ENCODE measurements at places on chromosomes 16 and 17. TPM values are rescaled to one million over a fixed set of nuclear protein-coding genes. Genes with fewer than 3 reads are reported as not detected.

DNA sequence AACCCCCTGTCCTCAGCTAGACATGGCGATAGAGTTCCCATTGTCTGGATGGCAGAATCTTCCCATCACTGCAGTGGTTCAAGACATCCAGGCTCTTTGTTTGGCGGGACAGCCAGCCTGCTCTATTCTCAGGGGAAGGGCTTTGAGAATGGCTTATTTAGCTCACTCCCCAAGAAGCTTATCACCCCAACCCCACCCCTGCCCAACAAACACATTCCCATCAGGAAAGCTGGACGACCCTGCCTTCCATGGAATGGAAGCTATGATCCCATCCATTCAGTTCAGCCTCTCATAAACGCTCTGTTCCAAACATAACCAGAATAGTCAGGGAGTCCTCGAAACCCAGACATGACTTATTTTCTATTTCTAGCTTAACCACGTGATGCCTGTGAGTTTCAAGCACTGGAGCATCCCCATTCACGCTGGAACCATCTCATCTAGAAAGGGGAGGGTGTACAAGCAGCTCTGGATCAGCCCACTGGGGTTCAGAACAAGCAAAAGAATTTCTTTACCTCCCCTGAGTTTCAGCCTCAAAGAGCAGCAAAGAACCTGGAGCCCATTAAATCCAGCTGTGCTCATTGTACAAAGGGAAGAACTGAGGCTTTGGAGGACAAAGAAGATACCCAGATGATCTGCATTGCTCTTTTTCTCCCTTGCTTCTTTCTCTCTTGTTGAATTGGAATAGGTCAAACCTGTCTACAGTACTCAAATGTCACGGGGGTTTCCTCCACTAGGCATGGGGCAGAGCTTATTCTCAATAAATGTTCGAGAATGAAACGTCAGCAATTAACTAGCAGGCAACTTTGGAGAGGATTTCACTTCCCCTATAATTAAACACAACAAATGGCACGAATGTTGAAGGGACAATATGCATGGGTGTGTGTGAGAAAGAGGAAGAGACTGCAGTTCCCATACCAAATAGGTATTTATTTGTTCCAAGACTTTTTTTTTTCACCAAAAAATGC is 93.1 kb downstream of the XYLT1 start:
- no peaks in the 10 kb centered on the region for H3K4me1 ChIP-seq
- no peaks in the 10 kb centered on the region for H3K36me3 ChIP-seq
- H3K4me3 ChIP-seq, result no peak overlapping the region

DNA sequence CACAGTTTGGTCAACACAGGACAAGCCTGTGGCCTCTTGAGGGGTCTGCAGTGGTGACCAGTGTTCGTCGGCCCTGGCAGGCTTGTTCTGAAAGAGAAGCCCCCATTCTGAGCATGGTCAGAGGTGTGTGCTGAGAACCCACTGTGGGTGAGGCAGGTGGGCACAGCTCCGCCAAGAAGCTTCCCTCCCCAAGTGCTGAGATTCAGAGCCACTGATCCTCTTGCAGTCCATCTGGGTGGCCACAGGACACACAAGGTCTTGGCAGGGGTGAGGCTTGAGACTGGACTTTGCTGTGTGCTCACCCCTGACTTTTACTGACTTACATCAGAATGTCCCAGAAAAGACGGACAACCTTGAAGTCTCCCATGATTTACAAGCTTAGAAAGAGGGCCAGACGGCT is 18.7 kb downstream of the MPRIP start:
- peaks cover 8% of the 10 kb centered on the region for H3K36me3 ChIP-seq
- H3K4me3 ChIP-seq, result no peak overlapping the region
- no peaks in the 10 kb centered on the region for H3K27me3 ChIP-seq
- no peak for DNase-seq

GRCh38 chr16:9996221-9996620 is 186.0 kb downstream of the GRIN2A start:
- no peaks in the 10 kb centered on the region for H3K36me3 ChIP-seq
- H3K4me3 ChIP-seq, result no peak overlapping the region
- H3K27ac ChIP-seq, result no peak overlapping the region
- DNase-seq, result no peak
- peaks cover 3% of the 10 kb centered on the region for H3K27me3 ChIP-seq
- H3K4me1 ChIP-seq, result no peaks in the 10 kb centered on the region

GRCh38 chr16:69793526-69793925 is 31.4 kb downstream of the WWP2 start:
- no peaks in the 10 kb centered on the region for H3K4me1 ChIP-seq
- H3K27ac ChIP-seq, result no peak overlapping the region
- no peak overlapping the region for H3K4me3 ChIP-seq
- no peak for DNase-seq
- no peaks in the 10 kb centered on the region for H3K27me3 ChIP-seq

SULT1A4 gene
- 7.2 TPM for total RNA-seq

DNA sequence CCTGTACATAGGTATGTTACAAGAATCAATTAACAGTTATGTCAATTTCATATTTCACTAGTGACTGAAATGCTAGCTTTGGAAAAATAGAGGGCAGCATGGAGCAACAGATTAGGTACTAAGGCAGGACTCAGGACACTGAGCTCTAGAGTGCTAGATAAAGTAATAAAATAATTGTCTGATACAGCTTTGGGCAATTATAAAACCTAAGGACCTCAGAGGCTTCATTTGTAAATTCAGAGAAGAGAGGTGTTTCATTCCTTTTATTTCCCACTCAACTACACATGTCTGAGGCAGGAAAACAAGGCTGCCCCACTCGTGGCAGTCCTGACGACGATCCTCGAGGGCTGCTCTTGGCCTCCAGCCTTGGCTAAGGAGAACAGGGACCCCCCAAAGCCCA is 81.5 kb downstream of the CA4 start:
- H3K27ac ChIP-seq, result no peak overlapping the region
- no peak overlapping the region for H3K4me3 ChIP-seq
- no peaks in the 10 kb centered on the region for H3K27me3 ChIP-seq
- no peaks in the 10 kb centered on the region for H3K4me1 ChIP-seq

- no peaks in the 10 kb centered on the region for H3K27me3 ChIP-seq
- peaks cover 29% of the 10 kb centered on the region for H3K4me1 ChIP-seq
- no peak overlapping the region for H3K4me3 ChIP-seq
These were observed 10.6 kb upstream of the CD300A start for GRCh38 chr17:74455821-74456220.

- H3K27ac ChIP-seq, result no peak overlapping the region
- no peaks in the 10 kb centered on the region for H3K27me3 ChIP-seq
- no peaks in the 10 kb centered on the region for H3K36me3 ChIP-seq
- DNase-seq, result no peak
- no peak overlapping the region for H3K4me3 ChIP-seq
These were observed 3.6 kb upstream of the HIC1 start for GRCh38 chr17:2051061-2051932.

- DNase-seq, result no peak
- no peak overlapping the region for H3K27ac ChIP-seq
- peaks cover 23% of the 10 kb centered on the region for H3K4me1 ChIP-seq
- H3K36me3 ChIP-seq, result no peaks in the 10 kb centered on the region
These were observed 23.0 kb downstream of the NSMCE1 start for GRCh38 chr16:27245276-27246172.

- no peaks in the 10 kb centered on the region for H3K27me3 ChIP-seq
- H3K4me3 ChIP-seq, result no peak overlapping the region
- H3K4me1 ChIP-seq, result peaks cover 33% of the 10 kb centered on the region
These were observed 117.9 kb downstream of the SEC14L1 start for GRCh38 chr17:77258638-77259037.

DNA sequence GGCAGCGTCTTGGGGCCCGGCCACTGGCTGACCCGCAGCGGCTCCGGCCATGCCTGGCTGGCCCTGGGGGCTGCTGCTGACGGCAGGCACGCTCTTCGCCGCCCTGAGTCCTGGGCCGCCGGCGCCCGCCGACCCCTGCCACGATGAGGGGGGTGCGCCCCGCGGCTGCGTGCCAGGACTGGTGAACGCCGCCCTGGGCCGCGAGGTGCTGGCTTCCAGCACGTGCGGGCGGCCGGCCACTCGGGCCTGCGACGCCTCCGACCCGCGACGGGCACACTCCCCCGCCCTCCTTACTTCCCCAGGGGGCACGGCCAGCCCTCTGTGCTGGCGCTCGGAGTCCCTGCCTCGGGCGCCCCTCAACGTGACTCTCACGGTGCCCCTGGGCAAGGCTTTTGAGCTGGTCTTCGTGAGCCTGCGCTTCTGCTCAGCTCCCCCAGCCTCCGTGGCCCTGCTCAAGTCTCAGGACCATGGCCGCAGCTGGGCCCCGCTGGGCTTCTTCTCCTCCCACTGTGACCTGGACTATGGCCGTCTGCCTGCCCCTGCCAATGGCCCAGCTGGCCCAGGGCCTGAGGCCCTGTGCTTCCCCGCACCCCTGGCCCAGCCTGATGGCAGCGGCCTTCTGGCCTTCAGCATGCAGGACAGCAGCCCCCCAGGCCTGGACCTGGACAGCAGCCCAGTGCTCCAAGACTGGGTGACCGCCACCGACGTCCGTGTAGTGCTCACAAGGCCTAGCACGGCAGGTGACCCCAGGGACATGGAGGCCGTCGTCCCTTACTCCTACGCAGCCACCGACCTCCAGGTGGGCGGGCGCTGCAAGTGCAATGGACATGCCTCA is 773 bp downstream of the NTN3 start:
- no peaks in the 10 kb centered on the region for H3K27me3 ChIP-seq
- peak overlapping the region; percentile 22 for H3K27ac ChIP-seq
- no peak overlapping the region for H3K4me3 ChIP-seq
- peaks cover 37% of the 10 kb centered on the region for H3K4me1 ChIP-seq
- DNase-seq, result no peak

MYO15A gene
- 2.8 TPM for total RNA-seq

SOX8 gene
- 5.2 TPM for total RNA-seq

GRCh38 chr16:56295739-56296527 is 104.6 kb downstream of the GNAO1 start:
- DNase-seq, result no peak
- no peaks in the 10 kb centered on the region for H3K4me1 ChIP-seq
- no peak overlapping the region for H3K4me3 ChIP-seq
- peaks cover 5% of the 10 kb centered on the region for H3K27me3 ChIP-seq
- no peak overlapping the region for H3K27ac ChIP-seq

DNA sequence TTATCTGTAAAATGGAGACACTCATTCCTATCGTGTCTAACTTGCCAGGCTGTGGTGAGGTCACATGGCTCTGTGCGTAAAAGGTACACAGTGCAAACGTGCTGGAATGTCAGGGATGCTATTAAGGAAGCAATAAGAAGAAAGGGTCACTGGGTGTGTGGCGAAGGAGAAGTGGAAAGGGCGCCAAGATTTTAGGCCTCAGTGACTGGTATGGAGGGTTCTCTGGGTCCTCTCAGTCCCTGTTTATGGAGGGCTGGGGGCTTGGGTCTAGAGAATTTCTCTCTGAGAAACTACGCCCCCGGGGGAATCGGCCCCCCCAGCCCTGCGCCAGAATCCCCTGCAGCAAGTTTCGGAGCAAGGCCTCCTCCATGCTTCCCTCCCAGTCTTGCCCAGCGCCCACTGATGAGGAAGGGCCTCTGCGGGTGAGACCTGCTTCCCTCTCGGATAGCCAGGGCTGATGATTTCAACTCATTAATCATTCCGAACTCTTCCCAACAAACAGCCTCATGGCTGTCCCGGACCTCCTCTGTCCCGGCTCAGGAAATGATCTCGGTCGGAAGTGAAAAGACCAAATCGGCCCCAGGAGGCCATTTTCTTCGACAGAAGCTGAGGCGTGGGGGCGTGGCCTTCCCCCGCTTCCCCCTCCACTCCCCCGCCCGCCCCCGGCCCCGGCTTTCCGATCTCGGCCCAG is 1.2 kb upstream of the HEXIM1 start:
- peaks cover 37% of the 10 kb centered on the region for H3K4me1 ChIP-seq
- H3K36me3 ChIP-seq, result no peaks in the 10 kb centered on the region
- H3K27me3 ChIP-seq, result no peaks in the 10 kb centered on the region
- peak overlapping the region; percentile 87 for H3K27ac ChIP-seq
- no peak for DNase-seq

DNA sequence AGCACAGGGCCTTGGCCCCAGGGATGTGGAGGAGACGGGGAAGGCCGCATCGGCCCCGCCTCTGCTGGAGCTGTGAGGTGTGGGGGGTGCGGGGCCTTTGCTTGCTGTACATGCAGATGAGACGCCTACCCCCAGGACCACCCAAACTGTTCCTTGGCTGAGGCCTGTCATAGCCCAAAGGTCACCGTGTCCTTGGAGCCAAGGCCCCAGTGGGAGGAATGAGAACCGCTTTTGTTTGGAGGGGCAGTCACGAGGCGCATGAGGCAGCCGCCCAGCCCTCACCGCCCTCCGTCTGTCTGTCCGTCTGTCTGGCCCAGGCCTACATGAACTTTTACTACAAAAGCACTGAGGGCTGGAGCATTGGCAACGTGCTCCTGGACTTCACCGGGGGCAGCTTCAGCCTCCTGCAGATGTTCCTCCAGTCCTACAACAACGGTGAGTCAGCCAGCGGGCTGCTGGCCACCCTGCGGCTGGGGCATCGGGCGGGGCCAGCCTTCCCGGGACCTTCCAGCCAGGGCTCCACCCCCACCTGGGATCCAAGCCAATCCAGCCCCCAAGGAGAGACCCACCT is 8.8 kb downstream of the TAX1BP3 start:
- peak overlapping the region; percentile 70 for H3K27ac ChIP-seq
- H3K27me3 ChIP-seq, result no peaks in the 10 kb centered on the region
- peaks cover 12% of the 10 kb centered on the region for H3K4me1 ChIP-seq
- DNase-seq, result no peak
- H3K4me3 ChIP-seq, result no peak overlapping the region

DNA sequence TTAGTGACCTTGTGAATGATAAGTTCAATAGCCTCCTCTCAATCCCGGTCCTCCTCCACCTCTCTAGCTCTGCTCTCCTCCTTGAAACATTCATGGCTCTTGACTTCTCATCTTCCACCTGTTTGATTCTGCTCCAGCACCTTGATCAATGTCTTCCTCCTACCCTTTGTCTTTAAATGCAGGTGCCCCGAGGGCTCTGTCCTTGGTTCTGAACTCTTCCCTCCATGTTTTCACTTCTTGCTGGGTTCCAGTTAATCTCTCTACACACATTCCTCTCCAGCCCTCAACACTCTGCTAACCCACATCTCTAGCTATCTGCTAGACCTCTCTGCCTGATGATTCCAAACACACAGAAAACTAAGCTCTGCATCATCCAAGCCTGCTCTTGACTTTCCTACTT is 13.4 kb downstream of the CD300E start:
- H3K27me3 ChIP-seq, result peaks cover 77% of the 10 kb centered on the region
- H3K27ac ChIP-seq, result no peak overlapping the region
- DNase-seq, result no peak

RRAD gene
- 2.2 TPM for total RNA-seq

DNA sequence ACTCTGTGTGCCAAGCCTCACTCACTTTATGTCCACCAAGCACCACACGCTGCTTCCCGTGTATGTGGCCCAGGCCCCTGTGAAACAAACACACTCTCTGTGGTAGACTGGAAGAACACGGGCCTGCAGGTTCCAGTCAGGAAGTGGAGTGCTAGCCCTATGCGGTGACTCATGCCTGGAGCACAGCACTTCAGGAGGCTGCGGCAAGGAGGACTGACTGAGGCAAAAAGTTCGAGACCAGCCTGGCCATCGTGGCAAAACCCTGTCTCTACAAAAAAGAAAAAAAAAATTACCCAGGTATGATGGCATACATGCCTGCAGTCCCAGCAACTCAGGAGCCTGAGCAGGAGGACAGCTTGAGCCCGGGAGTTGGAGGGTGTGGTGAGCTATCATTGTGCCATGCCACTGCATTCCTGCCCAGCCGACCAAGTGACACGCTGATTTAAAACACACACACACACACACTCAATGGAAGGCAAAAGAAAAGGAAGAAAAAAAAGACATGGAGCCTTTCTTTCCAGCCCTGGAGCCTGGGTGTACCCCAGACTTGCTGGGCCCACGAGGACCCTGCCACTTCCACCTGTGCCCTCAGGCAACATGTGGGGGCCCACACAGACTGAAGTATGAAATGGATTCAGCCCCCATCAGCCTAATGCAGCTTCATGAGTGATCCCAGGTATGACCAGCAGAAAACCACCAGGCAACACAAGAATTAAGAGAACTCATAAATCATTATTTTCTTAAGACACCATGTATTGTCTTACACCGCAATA is 126.6 kb downstream of the ANKRD11 start:
- H3K4me1 ChIP-seq, result peaks cover 44% of the 10 kb centered on the region
- 0 out of 2 replicates have a peak, but pooled peaks cover 4% of the 10 kb centered on the region for H3K36me3 ChIP-seq
- peak; percentile 76 for DNase-seq
- no peaks in the 10 kb centered on the region for H3K27me3 ChIP-seq
- H3K27ac ChIP-seq, result peak overlapping the region; percentile 60
